ENCODE measurements at places on chromosomes 7 and 10.

DNA sequence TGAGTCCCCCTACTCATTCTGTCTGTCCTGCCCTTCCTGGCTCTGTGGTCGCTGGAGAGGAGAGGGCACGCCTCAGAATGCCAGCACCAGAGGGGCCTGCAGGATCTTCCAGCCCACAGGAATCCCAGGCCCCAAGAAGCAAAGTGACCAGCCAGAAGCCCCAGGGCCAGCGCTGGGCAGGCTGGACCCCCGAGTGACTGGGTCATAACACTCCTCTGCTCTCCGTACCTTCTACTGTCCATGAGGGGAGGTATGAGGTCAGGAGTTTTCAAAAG is 102.6 kb upstream of the GPR26 start:
- DNase-seq, result no peak

- peak; percentile 61 for DNase-seq
These were observed 20.8 kb downstream of the LAMB4 start for GRCh38 chr7:108109221-108109908.

DNA sequence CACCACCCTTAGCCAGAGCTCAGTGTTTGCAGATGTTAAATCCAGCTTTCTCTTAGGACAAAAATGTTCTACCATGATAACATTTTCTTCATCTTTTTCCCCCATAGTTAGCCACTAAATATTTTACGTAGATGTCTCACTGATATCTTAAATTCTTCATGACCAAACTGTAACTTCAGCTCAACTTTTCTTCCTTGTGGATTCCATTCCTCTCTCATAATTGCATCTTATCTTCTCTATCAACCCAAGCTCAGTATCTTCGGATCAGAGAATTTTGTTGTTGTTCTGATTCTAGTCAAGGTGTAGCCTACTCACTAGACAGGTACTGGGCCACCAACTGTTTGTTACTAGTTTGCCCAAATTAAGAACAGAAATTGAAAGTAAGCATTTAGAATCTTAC is 60.2 kb downstream of the SHOC2 start:
- DNase-seq, result no peak

GRCh38 chr10:32105782-32106382 is 49.7 kb upstream of the KIF5B start:
- DNase-seq, result no peak

DNA sequence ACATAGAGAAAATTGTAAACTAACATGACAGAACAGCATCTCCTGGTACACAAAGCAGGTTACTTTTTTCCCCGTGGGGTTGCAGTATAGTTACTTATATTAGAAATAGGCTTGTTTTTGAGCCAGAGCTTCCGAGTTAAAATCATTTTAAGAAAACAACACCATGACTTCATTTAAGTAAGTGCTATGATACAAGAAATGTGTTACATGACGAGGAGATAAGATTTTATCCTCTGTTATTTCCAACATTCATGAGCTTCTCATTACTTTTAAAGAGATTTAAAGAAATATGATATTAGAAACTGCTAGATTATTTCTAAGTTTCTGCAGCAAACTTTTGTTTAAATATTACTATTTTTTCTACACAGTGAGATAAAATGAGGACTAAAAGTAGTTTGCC is 968.7 kb downstream of the GATA3 start:
- DNase-seq, result no peak

DNA sequence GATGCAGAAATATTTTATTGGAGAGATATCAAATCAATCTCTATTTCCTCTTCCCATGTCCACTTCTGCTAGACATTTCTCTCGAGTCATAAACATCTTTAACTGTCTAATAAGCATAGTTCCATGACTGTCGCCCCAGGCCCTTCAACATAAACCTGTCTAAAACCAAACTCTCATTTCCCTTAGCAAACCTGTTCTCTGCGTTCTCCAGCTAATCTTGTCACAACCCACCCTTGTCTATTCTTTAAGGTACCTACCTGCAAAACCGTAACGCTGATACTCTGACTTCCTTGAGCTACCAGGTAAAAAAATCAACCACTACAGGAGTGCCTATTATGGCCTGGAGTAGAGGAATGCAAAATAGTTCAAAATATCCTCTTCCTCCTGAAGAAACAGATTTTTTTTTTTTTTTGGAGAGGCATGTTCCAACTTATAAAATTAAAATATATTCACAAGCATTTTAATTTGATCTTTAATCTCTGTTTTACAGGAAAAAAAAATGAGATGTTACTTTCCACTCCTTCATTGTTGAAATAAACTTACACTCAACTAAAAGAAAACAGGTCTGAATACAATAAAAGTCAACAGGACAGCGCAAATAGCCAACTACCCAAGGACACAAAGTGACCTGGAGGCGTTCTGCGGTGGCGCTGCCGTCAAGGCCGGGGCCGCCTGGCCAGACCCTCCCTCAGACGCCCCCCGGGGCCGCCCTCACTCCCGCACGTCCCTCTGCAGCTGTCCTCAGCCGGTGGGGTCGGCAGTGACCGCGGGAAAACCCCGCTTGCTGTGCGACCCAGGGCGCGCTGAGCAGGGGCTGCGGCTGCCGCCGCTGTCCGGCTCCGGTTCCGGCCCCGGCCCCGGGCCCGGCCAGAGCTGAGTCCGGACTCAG is 765 bp downstream of the SLC25A40 start:
- DNase-seq, result no peak

DNA sequence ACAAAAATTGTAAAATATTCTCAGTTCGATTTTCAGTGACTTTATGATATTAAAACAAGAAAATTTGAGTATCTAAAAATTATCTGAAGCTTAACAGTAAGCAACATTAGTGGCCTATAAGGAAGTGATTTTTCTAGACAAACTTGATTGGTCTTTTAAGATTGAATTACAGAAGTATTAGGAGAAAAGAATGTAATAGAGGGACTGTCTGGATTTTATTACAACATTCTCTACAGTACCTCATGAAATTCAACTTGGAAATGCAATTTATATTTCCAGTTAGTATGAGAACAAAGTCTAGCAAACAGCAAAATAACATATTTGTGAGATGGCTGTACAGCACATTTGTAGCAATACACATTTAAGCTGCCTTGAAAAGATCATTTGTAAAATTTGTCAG is 18.8 kb downstream of the REEP3 start:
- DNase-seq, result no peak

- no peak for DNase-seq
These were observed 94.5 kb downstream of the RGS10 start for GRCh38 chr10:119447823-119448546.

- DNase-seq, result peak; percentile 34
These were observed 19.1 kb upstream of the TPK1 start for GRCh38 chr7:144854839-144855424.

DNA sequence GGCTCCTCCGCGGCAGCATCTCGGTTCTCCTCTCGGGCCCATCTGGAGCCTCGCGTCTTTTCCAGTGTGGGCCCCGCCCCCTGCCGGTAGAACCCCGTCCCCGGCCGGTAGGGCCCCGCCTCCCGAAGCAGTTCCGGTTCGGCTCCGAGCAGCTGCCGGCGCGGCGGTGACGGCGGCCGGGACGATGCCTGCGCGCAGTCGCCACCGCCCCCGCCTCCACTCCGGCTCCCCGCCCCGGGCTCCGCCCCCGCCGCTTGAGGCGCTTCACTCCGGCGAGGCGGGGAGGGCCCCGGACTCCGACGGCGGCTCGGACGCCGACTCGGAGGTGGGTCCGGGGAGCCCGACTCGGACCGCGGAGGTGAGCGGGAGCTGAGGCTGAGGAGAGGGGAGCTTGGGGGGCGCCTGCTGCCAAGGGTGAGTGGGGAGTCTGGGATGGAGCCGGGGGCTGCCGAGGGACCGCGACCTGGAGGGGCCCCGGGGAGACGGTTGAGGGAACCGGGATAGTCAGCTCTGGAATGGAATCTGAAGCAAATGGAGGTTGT is at the start of gene SAMD8:
SAMD8 (plus strand) TSS at position 292 of the 542 bp plus-strand sequence. CDS start 38,873 bp downstream, outside the sequence.
- DNase-seq, result peak; percentile 98

DNA sequence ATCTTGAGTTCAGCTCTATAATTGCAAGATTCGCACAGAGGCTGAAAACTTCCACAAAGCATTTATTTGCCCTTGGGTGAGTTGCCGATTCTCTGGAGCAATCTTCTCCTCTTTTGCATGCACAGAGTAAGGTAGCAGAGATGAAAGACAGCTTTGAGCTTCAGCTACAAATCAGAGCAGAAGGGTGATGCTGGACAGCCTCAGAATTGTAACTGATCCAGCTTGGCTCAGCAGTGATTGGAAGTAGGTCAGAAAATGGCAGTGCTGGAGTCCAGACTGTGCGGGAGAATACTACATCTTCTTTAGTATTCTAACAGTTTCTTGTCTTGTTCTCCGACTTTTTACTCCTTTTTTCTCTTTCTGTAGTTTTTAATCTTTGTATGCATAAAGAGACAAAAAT is 55.4 kb upstream of the CDC14C start:
- no peak for DNase-seq

DNA sequence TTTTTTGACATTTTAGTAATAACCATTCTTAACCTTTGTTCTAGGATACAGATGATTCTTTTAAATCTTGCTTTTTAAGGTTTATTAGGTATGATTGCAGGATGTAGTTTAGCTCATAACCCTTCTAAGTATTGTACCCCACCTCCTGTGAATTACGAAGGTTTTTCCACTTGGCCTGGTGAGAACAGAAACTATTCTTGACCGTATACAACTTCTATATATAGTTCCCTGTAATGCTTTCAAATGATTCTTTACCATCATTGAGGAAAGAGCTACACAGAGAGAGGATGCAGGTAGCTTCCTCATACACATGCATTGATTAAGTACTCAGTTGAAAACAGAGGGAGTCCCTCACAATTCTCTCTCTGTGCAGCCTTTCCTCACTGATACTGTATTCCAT is 86.3 kb downstream of the PALS2 start:
- no peak for DNase-seq

DNA sequence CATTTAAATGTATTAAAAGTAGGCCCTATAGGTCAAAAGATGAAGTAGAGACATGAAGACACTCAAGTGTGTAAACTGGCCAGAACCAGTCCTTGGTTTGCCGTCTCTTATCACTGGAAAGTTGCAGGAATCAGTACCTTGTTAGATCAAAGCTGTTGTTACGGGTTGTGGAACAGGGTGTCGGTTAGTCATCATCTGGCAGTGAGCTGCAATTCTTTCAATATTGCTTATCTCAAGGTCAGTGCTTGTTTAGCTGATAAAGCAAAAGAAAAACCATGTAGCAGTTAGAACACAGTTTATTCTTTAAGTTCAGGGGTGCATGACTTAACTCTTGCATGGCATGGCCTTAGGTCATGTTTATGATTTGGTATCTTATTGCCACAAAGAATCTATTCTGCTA is 10.0 kb upstream of the SLC13A1 start:
- DNase-seq, result no peak

DNA sequence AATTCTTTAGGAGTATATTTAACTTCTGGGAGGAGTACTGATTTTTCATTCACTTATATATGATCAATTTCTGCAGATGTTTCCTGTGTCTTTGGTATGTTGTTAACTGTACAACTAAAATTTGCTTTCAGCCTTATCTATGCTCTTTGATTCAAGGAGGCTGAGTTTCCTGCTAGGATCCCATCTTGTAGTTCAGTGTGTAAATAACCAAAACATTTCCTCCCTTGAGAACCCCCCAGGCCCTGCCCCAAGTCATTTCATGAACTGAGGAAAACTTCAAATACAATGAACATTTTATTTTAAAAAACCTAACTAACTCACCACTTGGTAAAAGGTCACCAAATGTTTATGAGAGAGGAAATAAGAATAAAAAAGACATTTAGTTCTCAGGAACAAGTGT is 55.5 kb downstream of the VWA2 start:
- DNase-seq, result no peak

DNA sequence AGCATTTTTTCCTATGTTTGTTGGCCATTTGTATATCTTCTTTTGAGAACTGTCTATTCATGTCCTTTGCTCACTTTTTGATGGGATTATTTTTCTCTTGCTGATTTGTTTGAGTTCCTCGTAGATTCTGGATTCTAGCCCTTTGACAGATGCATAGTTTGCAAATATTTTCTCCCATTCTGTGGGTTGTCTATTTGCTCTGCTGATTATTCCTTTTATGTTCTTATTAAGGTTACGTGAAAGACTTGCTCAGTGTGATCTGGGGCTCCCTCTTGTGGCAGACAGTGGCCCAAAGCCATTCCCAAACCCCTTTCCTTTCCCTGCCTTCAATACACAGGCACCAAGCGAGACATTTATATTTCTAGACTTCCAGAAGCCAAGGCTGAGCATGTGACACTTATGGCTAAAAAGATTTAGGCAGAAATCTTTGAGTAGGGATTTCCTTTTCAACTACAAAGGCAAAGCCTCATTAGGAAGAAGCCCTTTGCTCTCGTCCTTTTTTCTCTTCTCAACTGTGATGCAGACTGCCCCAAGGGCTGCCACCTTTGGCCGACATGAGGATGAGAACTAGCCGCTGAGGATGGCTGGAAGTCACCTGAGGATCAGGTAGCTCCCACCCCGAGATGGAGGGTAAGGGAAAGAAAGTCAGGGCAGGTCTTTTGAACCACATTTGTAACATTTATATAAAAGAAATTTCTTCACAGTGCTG is 23.6 kb downstream of the ST8SIA6 start:
- peak; percentile 90 for DNase-seq

DNA sequence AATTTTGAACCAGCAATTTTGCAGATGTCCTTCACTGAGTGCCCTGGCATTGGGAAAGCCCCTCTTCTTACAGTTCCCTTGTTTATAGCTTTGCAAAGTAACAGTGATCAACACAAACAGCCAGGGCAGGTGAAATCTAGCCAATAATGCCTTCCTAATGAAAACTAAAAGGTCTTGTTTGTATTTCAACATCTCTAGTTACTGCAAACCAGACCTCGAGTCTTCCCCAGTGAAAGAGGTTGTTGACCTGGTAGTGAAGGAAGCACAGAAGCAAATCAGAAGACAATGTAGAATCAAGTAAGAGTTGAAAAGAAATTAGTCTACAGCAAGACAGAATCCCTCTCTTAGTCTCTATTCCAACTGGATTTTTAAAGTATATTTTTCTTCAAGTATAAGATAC is 231.2 kb downstream of the SNX13 start:
- no peak for DNase-seq

DNA sequence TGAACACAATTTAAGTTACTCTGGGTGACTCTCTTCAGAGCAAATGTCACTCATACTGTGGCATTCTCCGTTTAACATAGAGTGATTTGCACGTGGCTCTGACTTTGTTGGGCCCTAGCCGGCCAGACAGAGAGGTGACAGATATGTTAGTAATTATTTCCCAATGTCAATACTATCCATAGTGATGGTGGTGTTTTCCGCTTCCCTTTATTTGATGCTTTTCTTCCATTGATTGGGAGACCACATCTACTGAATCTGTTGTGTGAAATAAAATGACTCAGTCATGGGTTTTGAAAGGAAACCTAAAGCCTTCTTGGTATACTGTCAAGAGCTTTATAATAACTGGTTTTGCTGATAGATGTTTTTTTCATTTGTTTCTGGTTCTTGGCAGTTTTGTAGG is 7.4 kb downstream of the AVL9 start:
- DNase-seq, result no peak
